CD4-positive, alpha-beta T cell (primary cell): ENCODE measurements at places on chromosomes 7 and 10. TPM values are rescaled to one million over a fixed set of nuclear protein-coding genes. Genes with fewer than 3 reads are reported as not detected.

The C10orf71 gene
- not detected for total RNA-seq

The OR9A2 gene
- not detected for total RNA-seq

The UTF1 gene
- not detected for total RNA-seq

The TUBAL3 gene
- total RNA-seq = not detected

The ADRB1 gene
- 0.11 TPM for total RNA-seq

The KNDC1 gene
- not detected for total RNA-seq

The MUC12 gene
- 0.39 TPM for total RNA-seq

The HIBADH gene
- 6.3 TPM for total RNA-seq

The NODAL gene
- total RNA-seq = not detected

The PPP1R17 gene
- total RNA-seq = not detected

The MALRD1 gene
- total RNA-seq = not detected

The PITX3 gene
- not detected for total RNA-seq

The EPO gene
- total RNA-seq = not detected

The ADCYAP1R1 gene
- total RNA-seq = not detected

The STOX1 gene
- total RNA-seq = 0.41 TPM

The LEP gene
- total RNA-seq = not detected

GRCh38 chr7:83738291-83738835, 89.4 kb upstream of the SEMA3E start:
- no peak overlapping the region for H3K27ac ChIP-seq
- H3K27me3 ChIP-seq = no peaks in the 10 kb centered on the region
- H3K36me3 ChIP-seq = no peaks in the 10 kb centered on the region
- DNase-seq = no peak
- H3K4me3 ChIP-seq = no peak overlapping the region

DNA sequence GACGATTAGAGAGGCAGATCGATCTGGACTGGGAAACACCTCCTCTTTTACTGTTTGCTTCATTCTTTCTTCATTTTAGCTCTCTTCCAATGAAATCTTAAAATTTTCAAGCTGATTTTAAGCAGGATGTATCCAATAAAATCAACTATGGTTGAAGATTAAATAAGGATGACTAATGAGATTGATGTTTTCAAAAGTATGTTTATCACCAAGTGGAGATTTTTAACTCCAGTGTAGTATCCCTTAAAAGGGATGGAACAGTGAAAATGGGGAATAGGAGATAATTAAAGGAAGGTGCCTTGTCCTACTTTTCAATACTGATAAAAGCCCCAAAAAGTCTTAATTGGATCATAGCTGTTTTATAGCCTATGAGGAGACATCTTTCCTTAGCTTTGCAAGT, 11.6 kb upstream of the LIPF start:
- no peaks in the 10 kb centered on the region for H3K4me1 ChIP-seq
- H3K4me3 ChIP-seq = no peak overlapping the region
- no peak for DNase-seq
- H3K27ac ChIP-seq = no peak overlapping the region
- no peaks in the 10 kb centered on the region for H3K36me3 ChIP-seq
- H3K27me3 ChIP-seq = no peaks in the 10 kb centered on the region

- H3K27me3 ChIP-seq = no peaks in the 10 kb centered on the region
- no peak overlapping the region for H3K4me3 ChIP-seq
- DNase-seq = no peak
- H3K4me1 ChIP-seq = peaks cover 21% of the 10 kb centered on the region
- H3K27ac ChIP-seq = no peak overlapping the region
- H3K36me3 ChIP-seq = no peaks in the 10 kb centered on the region
Observed at GRCh38 chr10:5545011-5545410, 20.2 kb downstream of the CALML3 start.

DNA sequence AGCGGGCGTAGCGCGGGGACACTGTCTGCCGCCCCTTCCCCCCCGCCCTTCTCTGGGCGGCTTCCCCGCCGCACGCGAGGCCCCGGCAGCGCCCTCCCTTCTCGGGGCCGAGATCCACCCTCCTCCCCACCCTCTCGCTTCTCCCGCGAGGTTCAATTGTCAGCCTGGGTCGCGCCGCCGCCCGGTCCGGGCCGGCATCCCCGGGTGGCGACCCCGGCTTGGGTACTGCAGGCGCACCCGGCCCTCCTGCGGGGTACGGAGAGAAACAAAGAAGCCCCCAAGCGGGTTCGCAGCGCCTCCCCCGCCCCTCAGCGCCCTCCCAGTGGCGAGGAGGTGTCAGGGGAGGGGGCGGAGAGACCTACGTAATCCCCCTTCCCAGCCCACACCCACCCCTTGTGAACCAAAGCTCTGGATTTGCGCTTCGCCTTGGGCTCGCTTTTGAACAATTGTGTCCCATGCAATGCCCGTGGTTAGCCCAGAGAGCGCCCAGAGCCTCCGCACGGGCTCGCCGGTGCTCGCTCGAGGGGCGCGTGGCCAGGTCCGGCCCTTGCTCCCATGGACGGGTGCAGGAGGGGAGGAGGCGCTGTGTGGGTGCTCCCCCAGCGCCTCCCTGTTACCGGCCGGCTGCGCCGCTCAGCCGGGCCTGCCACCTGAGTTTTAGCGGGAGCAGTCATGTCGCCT, 634 bp downstream of the HECW1 start:
- no peak overlapping the region for H3K27ac ChIP-seq
- H3K27me3 ChIP-seq = peaks cover 31% of the 10 kb centered on the region
- peaks cover 7% of the 10 kb centered on the region for H3K4me1 ChIP-seq
- DNase-seq = no peak

DNA sequence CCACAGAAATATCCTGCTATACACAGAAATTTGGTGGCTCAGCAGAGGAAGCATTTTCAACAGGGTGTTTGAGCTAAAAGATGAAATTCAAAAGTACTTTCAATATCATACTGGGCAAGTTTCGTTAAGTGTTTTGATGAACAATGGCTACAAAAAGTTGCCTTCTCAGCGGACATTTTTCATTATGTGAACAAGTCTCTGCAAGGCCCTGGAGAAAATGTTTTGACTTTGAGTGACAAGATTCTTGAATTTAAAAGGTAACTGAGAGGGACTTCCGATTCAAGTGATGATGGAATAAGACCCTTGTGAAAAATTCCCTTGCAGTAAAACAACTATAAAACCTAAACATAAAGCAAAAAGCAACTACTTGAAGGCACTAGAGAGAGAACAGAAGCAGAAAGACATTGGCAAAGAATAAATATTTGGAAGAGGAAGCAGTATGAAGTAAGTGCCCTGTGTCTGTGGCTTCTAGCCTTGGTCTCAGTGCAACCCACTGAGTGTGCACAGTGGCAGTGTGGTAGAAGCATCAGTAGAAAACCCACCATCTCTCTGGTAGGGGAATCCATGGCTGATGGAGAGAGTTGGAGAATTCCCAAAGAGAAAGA, 62.5 kb upstream of the NAMPT start:
- H3K27ac ChIP-seq = no peak overlapping the region
- H3K4me1 ChIP-seq = peaks cover 6% of the 10 kb centered on the region
- H3K27me3 ChIP-seq = no peaks in the 10 kb centered on the region
- no peak overlapping the region for H3K4me3 ChIP-seq
- DNase-seq = peak; percentile 19

GRCh38 chr7:130436253-130436652, 4.6 kb downstream of the CEP41 start:
- no peak for DNase-seq
- no peaks in the 10 kb centered on the region for H3K27me3 ChIP-seq
- H3K4me3 ChIP-seq = no peak overlapping the region

DNA sequence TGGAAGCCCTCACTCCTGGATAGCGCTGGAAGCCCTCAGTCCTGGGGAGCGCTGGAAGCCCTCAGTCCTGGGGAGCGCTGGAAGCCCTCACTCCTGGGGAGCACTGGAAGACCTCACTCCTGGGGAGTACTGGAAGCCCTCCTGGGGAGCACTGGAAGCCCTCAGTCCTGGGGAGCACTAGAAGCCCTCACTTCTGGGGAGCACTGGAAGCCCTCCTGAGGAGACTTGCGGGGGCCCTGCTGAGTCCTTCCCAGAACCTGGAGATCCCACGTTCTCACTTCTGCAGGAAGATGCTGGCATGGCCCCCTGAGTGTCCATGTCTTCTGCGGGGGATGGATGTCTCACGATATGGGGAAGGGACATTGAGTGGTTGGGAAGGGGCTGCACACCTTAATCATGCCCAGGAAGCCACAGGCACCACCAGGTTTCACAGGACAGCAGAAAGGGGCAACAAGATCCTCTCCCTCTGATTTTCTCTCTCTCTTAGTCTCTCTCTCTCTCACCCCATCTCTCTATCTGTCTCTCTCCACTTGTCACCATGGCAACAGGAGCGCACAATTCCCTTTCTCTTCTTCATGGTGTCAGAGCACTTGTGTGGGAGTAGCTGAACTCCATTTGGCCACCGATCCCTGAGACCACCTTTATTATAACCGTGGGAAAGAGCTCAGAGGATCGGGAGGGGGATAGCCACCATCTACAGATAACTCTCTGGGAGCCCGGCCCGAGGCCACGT, 267.0 kb downstream of the TCERG1L start:
- no peak for DNase-seq
- no peaks in the 10 kb centered on the region for H3K4me1 ChIP-seq
- no peaks in the 10 kb centered on the region for H3K36me3 ChIP-seq
- H3K27me3 ChIP-seq = no peaks in the 10 kb centered on the region

GRCh38 chr7:31950091-31950755, 120.0 kb downstream of the PDE1C start:
- H3K27me3 ChIP-seq = no peaks in the 10 kb centered on the region
- no peak overlapping the region for H3K4me3 ChIP-seq
- H3K27ac ChIP-seq = no peak overlapping the region
- DNase-seq = no peak

DNA sequence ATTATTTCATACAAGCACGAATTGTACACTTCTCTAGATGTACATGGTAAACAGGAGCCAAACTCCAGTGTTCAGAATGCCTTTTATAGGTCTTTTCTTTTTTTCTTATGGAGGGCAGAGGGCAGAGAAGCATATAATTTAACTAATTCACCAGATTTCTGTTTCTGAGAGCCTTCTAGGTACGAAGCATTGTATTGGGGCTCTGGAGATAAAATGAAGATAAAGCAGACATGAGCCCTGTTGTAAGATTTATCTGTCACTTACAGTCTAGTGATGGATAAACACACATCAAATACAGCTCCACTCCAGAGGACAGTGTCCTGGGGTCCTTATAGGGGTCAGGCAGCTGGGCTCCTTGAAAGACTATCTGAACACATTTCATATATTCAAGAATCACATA, 265.5 kb downstream of the SKAP2 start:
- H3K27ac ChIP-seq = no peak overlapping the region
- no peaks in the 10 kb centered on the region for H3K27me3 ChIP-seq
- no peaks in the 10 kb centered on the region for H3K36me3 ChIP-seq

- H3K36me3 ChIP-seq = no peaks in the 10 kb centered on the region
- H3K27ac ChIP-seq = no peak overlapping the region
- H3K4me3 ChIP-seq = no peak overlapping the region
Observed at GRCh38 chr7:20089431-20089830, 127.8 kb downstream of the MACC1 start.

GRCh38 chr10:79559726-79560125, 481 bp downstream of the SFTPA2 start:
- H3K27ac ChIP-seq = no peak overlapping the region
- peaks cover 5% of the 10 kb centered on the region for H3K27me3 ChIP-seq
- no peak overlapping the region for H3K4me3 ChIP-seq
- H3K4me1 ChIP-seq = peaks cover 5% of the 10 kb centered on the region
- no peaks in the 10 kb centered on the region for H3K36me3 ChIP-seq
- DNase-seq = no peak

GRCh38 chr7:106553446-106553836, 107.5 kb downstream of the CCDC71L start:
- no peaks in the 10 kb centered on the region for H3K27me3 ChIP-seq
- DNase-seq = no peak
- H3K4me3 ChIP-seq = no peak overlapping the region
- no peaks in the 10 kb centered on the region for H3K36me3 ChIP-seq

- peaks cover 3% of the 10 kb centered on the region for H3K27me3 ChIP-seq
- no peaks in the 10 kb centered on the region for H3K4me1 ChIP-seq
- DNase-seq = no peak
- H3K27ac ChIP-seq = no peak overlapping the region
- H3K36me3 ChIP-seq = no peaks in the 10 kb centered on the region
- no peak overlapping the region for H3K4me3 ChIP-seq
Observed at GRCh38 chr10:70465278-70465677, 13.3 kb upstream of the PALD1 start.

GRCh38 chr10:130746311-130746710, 565.2 kb downstream of the TCERG1L start:
- H3K27ac ChIP-seq = no peak overlapping the region
- H3K4me3 ChIP-seq = no peak overlapping the region
- H3K4me1 ChIP-seq = no peaks in the 10 kb centered on the region
- no peaks in the 10 kb centered on the region for H3K27me3 ChIP-seq

DNA sequence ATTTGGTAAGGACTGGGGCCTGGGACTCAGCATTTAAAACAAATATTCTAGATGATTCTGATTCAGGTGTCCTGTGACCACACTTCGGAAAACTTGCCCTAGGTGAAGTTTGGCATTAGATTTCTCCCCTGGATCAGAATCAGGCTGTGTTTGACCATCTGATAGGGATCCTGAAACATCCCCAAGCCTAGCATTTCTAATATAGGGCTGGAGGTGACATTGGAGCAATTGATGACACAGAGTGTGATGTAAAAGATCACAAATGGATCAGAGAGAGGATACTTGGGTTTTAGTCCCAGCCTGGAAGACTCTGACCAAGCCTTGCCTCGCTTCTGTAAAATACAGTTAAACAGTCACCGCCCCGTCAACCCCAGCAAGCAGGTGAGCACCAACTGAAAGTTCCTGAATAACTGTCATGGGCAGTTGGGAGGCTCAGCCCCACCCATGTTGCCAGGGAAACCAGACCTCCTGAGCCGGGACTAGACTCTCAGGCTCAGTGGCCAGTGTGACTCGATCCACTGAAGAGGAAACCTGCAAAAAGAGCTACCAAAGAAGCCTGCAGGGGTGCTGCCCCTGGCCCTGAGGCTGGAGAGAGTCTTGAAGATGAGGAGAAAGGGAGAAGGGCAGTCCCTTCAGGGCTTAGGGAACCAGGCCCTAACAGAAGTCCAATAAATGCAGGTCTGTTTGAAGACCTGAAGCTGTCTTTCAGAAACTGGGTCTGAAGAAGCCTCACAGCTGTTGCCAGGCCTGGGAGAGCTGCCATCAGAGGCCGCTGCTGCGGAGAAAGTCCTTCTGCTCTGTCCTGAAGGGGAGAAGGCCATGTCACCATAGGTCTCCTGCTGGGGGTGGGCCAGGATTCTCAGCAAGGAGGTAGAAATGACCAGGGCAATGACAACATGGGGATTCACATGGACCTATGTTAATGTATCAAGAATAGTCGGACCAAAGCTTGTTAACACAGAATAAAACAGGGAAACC, 126.1 kb upstream of the KCNMA1 start:
- H3K27ac ChIP-seq = no peak overlapping the region
- H3K36me3 ChIP-seq = no peaks in the 10 kb centered on the region
- no peak for DNase-seq
- peaks cover 4% of the 10 kb centered on the region for H3K27me3 ChIP-seq
- no peak overlapping the region for H3K4me3 ChIP-seq

DNA sequence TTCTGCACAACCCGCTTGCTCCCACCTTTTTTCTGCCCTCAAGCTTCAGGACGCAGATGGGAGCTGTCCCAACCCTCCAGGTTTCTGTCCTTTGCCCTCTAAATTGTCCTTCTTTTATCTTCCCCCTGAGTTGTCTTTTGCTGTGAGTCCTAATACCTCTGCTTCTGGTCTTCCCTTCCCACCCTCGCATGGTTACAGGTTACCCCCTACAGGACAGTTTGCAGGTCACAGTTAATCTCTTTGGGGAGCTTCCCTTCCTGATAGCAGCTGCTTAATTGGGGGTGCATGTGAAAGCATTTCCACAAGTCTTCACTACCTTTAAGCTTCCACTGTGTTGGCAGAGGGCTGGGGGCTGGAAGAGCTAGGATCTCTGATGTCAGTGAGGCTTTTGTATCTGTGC, 121.5 kb upstream of the CXCL12 start:
- no peaks in the 10 kb centered on the region for H3K4me1 ChIP-seq
- no peaks in the 10 kb centered on the region for H3K27me3 ChIP-seq
